ENCODE measurements at places on chromosomes 4 and X.

- DNase-seq, result no peak
Measured at GRCh38 chr4:22515888-22516541, at the start of gene ADGRA3. ADGRA3 (minus strand) TSS chr4:22516066; CDS start chr4:22515784, 282 bp downstream.

- no peak for DNase-seq
Measured at GRCh38 chr4:98739751-98740150, 81.3 kb upstream of the TSPAN5 start.

GRCh38 chr4:156313497-156313896 lies 359.8 kb upstream of the CTSO start:
- no peak for DNase-seq

GRCh38 chr4:171157462-171158082 lies 655.6 kb upstream of the GALNTL6 start:
- no peak for DNase-seq

GRCh38 chr4:182192511-182193181 lies 50.6 kb upstream of the TENM3 start:
- no peak for DNase-seq

GRCh38 chr4:96146686-96147085 lies 306.8 kb downstream of the PDHA2 start:
- no peak for DNase-seq

DNA sequence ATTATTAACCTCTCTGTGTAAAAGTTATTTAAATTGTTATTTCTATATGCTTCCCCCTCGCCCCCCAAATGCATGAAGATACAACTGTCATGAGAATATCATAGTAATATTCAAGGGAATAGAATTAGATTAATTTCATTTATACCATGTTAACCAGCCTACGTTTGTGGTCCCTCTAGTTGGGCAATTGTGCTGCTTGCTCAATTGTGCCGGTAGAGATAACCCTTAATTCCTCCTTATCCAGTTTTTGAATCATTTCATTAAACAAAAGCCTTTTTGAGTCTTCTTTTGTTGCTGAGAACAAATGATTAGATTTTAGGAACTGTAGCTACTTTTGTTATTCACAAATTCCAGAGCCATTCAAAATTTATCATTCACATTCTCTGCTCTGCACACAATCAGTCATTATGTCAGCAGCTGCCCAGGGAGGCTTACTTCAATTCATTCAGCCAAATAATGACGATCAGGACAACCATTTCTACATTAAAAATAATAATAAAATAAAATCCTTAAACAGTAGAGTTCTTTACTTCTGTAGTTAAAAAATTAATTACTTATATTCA lies 98.1 kb downstream of the ADGRL3 start:
- DNase-seq, result no peak

GRCh38 chr4:1177274-1178141 lies 5.1 kb upstream of the SPON2 start:
- no peak for DNase-seq

DNA sequence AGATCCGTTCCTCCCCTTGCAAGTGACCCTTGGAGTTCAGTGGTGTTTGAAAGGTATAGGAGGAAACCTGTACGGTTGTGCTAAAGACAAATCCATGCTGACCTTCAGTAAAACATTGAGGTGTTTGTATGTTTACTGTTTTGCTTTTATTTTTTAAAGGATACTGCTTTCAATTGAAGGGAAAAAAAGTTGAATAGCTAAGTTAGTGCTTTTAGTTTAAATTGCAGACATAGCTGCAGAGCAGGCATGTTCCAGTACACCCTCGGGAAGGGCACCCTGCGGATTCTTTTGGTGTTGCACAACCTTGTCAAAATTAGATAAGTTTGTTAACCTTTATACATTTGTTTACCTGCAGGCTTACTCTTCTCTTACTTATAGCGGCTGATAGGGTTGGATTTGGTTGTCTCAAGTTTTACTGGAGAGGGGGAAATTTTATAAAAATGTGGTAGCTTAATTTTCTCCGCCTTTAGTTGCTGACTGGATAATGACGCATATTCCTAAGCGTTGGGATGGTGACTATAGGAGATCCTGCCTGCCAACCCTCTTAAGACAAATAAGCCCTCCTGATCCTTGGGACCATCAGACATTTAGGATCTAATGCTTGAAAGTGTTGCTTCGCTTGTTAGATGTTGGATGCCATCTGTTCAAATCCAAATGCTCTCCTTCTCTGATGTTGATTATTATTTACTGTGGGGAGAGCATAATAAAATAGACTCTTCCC lies 2.0 kb downstream of the RAPGEF2 start:
- DNase-seq, result no peak

DNA sequence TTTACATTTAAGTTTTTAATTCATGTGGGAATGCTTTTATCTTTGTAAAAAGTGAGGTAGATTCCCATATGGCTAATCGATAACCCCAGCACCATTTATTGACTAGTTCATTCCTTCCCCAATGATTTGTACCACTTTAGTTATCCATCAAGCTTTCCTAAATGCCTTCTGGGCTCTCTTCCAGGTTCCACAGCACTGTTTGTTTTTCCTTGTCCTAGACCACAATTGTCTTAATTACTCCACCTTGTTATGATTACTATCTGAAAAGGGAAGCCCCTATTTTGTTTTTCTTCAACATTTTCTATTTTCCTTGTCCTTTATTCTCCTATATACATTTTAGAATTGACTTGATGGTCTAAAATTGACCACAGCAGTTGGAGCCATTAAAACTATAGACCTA lies 48.5 kb upstream of the GPRIN3 start:
- DNase-seq, result no peak

DNA sequence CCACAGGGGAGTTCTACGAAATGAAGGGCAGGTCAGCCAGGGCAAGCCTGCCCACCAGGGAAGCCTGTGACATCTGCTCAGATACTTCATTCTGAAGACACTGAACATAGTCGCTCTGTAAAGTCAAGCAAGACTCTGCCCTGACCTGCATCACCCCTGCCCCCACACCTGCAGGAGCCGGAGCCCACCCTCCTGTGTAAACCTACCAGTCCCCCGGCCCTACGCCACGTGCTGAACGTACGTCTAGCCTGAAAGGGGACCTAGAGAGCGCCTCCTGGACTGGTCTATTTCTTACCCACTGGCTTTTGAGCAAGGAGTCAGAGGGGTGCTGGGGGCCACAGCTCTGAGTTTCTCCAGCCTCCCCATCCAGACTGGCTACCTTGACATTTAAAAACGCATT lies 11.6 kb downstream of the CCNQ start:
- no peak for DNase-seq

DNA sequence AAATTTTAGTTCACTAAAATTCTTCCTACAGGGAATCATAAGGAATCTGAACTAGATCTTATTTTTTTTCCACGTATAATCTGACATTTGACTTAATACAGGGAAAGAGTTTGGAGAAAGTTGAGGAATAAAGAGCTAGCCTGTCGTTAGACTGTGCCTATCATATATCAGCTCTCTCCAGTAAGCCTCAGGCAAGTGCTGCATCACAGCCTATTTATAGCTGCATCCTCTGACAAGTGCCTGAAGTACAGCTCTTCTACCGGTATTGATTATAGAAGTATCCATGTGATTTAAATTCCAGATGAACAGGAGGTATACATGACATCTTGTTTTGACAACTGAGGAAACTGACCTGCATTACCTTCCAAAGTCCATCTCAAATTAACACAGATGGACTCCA lies 248.9 kb downstream of the TLL1 start:
- DNase-seq, result no peak

- DNase-seq, result no peak
Measured at GRCh38 chr4:94036964-94037363, 170.7 kb upstream of the SMARCAD1 start.

DNA sequence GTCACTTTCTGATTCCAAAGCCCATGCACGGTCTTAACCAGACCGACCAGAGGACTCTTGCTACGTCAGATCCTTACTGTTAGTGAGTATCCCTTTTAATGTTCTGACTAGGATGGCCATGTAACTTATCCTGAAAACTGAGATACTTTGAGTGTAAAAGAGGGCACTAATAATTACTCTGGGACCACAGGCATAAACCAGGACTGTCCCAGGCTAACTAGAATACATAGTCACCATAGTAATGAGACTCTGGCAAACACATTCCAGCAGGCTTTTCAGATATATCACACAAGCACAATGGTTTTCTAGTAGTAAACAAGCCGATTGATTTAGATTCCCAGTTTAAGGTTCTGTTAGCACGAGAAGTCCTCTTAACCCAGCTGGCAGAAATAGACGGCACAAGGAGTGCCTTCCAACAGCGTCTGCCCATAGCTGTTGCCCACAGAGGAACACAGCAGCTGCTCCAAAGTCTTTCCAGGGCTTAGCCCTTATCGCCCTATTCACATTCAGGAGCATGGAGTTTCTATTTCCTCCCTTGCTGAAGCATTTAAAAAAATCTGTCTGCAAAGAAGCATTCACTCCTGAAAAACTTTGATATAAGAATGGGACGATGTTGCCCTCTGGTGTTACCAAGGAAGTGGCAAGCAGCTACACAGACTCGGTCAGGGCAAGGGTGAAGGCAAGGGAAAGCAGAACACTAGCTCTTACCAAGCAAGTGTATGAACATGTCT lies 92.4 kb downstream of the CXCL13 start:
- DNase-seq, result no peak

DNA sequence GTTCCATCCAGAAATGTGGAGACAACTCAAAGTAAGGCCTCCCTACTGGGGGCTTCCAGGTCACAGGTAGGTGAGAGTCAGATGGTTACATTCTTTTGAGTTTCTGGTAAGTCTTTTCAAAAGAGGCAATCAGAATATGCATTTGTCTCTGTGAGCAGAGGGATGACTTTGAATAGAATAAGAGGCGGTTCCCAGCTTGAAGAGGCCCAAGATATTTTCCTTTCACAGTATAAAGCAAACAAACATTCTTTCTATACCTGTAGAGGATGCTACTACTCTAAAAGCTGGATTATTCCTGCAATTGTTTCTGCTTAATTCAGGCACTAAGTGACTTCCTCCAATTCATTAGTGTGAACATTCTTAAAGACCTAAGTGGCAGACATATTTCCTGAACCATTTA lies 44.4 kb downstream of the DIAPH2 start:
- no peak for DNase-seq

- DNase-seq, result no peak
Measured at GRCh38 chr4:123127875-123128274, 205.5 kb upstream of the NUDT6 start.

- no peak for DNase-seq
Measured at GRCh38 chr4:1879485-1879884, 8.3 kb downstream of the NSD2 start.

DNA sequence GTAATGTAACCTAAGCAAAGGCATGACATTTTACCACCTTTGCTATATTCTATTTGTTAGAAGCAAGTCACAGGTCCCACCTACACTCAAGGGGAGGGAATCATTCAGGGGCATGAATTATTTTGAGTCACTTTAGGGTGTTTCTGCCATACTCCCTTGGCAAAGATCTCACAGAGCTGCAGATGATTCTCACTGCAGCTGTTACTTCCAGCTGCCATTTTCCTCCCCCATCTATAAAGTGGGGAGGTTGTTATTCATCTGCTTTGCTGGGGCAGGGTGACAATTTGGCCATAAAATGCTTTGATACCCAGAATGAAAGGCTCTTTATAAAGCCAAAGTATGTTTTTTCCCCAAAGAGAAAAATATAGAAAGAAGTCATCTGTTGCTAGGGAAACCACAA lies 136.5 kb upstream of the SMIM31 start:
- no peak for DNase-seq

DNA sequence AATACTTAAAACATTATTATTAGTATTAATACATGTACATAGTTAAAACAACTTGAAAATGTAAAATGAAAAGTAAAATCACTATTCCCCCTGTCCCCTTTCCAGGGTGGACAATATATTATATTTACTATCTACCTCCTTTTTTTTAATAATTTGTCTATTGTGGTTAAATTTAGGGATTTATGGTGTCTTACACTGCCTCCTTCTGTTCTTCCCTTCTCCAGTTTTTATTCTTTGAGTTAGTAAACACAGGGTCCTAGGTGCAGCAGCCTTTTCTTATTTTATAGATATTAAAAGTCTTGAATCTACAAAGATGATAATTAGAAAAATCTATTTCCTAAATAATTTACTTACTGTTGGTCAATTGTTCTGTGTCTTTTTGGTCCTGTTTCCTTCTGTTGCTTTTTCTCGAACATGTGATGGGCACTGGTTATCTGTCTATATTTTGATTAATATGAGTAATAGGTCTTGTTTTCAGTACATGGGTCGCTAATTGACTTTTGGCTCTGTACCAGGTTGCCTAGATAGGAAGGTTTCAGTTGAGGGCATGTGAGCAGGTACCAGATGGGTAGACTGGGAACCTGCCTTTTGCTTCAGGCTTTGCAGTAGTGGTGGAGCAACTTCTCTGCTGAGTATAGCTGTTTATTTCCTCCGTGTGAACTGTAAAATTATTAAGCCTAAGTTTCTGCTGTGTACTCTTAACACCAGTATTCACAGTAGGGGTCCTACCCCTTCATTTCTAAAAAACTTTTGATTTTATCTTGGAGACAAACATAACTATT lies 1.1 kb downstream of the NUDT9 start:
- no peak for DNase-seq

GRCh38 chr4:143438710-143439109 lies 74.8 kb upstream of the SMARCA5 start:
- DNase-seq, result no peak

GRCh38 chr4:111268769-111269414 lies 646.0 kb upstream of the PITX2 start:
- no peak for DNase-seq

- DNase-seq, result no peak
Measured at GRCh38 chrX:50111742-50112141, 89.1 kb downstream of the AKAP4 start.

GRCh38 chr4:2334826-2335728 lies 73.2 kb upstream of the MXD4 start:
- no peak for DNase-seq

DNA sequence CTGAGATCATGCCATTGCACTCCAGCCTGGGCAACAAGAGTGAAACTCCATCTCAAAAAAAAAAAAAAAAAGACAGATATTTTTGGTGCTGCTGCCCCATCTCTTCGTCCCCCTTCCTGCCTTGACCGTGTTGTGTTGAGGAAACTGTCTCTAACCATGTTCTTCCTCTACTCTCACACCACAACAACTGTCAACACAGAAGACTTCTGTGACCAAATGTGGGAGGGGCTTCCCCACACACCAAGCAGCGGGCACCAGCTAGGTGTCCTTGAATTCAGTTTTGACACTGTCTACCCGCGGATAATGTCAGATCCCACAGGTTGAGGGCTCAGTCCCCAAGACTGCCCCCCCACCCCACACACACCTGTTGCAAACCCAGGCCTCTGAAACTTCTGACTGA lies 104.7 kb upstream of the BCOR start:
- no peak for DNase-seq

GRCh38 chrX:74535408-74536151 lies 78.8 kb downstream of the RLIM start:
- DNase-seq, result no peak

DNA sequence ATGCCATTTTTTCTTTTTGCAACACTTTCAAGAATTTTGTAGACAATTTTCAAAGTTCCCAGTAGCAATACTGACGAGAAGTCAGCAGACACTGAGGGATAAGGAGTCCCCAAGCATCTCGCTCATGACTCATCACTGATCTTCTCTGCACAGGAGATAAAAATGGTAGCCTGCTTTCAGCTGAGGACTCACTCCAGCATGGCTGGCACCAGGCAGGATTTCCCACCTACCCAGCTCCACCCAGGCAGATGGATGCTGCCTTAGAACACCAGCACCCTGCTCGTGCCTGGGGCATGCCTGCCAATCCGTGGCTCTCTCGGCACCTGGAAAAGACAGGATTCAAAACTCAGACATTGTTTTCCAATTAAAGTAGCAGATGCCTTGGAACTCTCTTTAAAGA lies 24.9 kb downstream of the JAKMIP1 start:
- DNase-seq, result no peak
